Iris pigment epithelial cell (primary cell): ENCODE measurements at places on chromosomes 6 and 20.

- DNase-seq = no peak
Measured at GRCh38 chr6:164325168-164325567, 910.6 kb downstream of the QKI start.

- peak; percentile 59 for DNase-seq
Measured at GRCh38 chr6:80366714-80367113, 260.2 kb downstream of the BCKDHB start.

- peak; percentile 63 for DNase-seq
Measured at GRCh38 chr20:7926767-7927166, 13.5 kb downstream of the HAO1 start.

DNA sequence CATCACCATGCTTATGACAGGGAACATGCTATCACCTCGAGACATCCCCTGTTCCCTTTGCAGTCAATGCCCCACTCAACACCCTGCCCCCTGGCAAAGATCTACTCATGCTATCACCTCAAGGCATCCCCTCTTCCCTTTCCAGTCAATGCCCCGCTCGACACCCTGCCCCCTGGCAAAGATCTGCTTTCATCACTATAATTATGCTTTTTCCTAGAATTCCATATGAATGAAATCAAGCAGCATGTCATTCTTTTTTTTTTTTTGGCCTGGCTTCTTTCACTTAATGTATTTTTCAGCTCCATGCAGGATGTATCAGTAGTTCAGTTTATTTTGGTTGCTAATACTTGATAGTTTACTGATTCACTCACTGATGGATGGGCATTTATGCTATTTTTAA is 554.9 kb downstream of the CDH26 start:
- DNase-seq = no peak

GRCh38 chr20:4508773-4509172 is 212.9 kb upstream of the PRND start:
- no peak for DNase-seq

DNA sequence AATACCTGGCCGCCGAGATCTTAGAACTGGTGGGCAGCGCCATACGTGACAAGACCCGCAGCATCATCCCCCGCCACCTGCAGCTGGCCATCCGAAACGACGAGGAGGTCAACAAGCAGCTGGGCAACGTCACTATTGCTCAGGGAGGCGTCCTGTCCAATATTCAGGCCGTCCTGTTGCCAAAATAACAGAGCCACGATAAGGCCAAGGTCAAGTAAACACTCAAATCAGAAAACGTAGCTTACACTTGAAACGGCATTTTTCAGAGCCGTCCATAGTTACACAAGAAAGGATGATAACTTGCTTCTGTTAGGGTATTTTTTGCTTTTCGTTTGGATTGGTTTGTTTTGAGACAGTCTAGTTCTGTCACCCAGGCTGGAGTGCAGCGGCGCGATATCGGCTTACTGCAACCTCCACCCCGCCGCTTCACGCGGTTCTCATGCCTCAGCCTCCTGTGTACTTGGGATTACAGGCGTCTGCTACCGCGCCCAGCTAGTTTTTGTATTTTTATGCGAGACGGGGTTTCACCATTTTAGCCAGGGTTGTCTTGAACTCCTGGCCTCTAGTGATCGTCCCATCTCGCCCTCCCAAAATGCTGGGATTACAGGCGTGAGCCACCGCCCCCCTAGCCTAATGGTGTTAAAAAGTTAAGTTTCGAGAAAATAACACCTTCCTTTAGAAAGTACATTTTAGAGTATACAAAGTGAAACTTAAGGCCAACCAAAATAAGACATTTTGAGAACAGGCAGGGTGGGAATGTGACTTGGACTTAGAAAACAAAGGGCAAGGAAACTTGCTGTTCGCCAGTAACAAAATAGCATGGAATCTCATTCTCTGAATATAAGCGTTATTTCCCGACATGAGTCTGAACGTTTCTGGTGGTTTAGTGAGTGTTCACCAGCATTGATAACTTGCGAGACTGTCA is 42.8 kb upstream of the HFE start:
- peak; percentile 55 for DNase-seq

DNA sequence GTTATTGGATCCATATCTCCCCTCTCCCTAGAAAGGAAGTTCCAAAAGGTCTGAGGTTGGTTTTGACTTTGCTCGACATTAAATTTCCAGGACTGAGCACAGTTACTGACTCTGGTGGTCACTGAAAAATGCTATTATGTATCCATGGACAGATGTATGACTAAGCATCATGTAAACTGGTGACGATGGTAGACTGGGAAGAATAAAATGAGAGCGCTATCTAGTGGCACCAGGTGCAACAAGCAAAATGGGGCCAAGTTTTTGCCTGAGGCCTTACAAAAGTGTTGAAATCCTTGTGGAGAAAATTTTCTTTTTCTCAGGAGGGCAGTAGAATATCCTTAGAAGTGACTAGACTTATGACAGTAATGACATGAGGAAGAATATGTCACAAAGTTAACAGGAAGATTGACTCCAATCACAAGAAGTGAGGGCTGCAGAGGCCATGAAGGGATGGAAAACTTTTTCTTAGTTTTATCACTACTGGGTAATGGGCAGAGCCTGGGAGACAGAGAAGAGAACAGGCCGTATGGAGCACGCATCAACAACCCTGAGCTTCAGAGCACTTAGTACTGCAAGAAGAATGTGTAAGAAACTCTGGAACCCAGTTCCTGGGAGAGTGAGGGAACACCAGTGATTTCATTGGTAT is 88.9 kb upstream of the ELOVL5 start:
- peak; percentile 91 for DNase-seq

GRCh38 chr6:50849796-50850180 is 31.1 kb downstream of the TFAP2B start:
- no peak for DNase-seq

GRCh38 chr20:17859002-17859615 is 109.5 kb downstream of the SNX5 start:
- DNase-seq = no peak

GRCh38 chr6:46419576-46420002 is 71.7 kb downstream of the RCAN2 start:
- DNase-seq = peak; percentile 76

- peak; percentile 86 for DNase-seq
Measured at GRCh38 chr6:31750411-31751022, 10.7 kb downstream of the MSH5 start.

DNA sequence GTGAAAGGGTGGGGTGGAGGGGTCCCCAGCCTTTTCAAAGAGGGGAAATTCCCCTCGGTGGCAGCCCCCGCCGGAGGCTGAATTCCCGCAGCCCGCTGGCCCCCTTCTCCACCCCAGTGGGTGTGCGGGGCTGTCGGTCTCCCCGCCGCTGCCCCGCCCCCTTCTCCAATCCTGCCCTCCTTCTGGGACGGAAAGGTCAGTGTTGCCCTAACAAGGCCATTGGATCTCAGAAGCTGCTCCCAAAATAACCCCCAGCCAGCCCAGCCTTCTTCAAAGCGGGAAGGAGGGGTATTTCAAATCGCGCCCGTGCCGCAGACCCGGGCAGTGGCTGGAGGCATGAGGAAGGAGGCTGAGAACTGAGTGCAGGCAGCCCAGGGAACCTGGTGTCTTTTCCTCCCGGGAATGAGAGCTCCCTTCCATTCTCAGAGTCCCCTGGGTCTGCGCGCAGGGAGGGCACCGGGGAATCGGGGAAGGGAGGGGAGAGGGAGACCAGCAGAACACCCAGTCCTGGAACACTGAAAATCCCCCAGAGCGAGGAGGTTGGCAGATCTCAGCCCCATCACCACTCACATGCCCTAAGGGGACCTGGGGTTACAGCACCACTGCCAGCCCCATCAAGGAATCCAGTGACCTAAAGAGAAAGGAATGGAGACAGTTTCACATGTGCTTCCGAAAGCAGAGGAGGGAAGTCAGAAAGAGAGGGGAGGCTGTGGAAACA is at the start of gene JPH2:
JPH2 (minus strand) TSS at position 135 of the 718 bp plus-strand sequence. CDS start 483 bp downstream, outside the sequence.
- DNase-seq = peak; percentile 63

DNA sequence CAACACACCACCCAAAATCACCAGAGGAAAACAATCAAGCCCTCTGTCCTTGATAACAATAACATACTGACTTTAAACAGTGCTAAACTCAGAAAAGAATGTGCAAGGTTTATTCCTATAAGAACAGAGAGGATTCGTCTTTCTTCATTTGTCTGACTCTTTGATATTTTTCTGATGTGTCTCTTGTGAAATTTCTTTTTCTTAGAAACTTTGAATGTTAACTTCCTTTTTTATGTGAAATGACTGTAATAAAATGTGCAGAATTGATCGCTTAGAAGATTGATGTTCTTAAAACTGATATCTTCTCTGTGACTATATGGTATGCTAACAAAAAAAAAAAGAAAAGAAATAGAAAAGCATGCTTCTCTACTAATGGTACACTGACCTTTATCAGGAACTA is 947.4 kb upstream of the CITED2 start:
- DNase-seq = no peak

- DNase-seq = no peak
Measured at GRCh38 chr6:160791981-160792418, 90.0 kb downstream of the PLG start.

- peak; percentile 69 for DNase-seq
Measured at GRCh38 chr6:79170959-79171358, 63.5 kb downstream of the HMGN3 start.
